Stimulated activated naive CD8-positive, alpha-beta T cell treated with anti-CD3 and anti-CD28 coated beads, Interleukin-15, amount 100 ng/mL, for 72 hours (primary cell): ENCODE measurements at places on chromosomes 16 and 17.

DNA sequence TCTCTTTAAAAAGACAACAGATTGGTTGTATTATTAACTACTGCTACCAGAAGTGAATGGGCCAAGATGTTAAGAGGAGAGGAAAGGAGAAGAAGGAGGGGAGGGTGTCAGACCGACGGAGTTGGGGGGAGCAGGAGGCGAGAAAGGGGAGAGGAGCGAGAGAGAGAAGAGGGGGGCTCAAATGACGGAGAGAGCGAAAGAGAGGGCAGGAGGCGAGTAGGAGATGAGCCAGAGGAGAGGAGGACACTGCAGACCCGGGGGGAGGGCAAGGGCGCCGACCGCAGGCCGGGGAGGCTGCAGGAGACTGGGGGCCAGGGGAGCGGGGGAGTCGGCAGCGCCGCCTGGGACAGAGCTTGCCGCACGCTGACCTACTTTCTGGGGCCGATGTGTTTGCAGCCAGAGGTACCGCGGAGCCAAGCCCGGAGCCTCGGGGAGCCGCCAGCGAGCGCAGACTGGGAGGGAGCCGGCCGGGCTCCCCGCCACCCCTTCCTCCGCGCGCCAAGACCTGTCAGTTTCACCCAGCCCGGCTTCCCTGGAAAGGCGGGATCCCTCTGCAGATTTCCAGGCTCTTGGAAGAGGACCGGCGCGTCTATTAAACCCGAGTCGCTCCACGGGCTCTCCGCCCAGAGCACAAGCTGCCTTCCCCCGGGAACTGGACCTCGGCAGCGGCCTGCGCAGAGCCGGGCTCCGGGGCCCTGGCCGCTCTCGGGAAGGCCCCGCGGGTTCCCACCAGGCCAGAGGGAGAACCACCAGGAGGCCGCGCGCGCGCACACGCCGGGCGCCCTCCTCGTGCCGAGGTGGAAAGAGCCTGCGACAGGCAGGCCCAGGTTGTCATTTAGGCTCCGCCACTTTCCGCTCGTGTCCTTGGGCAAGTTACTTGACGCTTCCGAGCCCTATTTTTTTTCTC lies 74.6 kb downstream of the CMC2 start:
- peak; percentile 11 for DNase-seq

DNA sequence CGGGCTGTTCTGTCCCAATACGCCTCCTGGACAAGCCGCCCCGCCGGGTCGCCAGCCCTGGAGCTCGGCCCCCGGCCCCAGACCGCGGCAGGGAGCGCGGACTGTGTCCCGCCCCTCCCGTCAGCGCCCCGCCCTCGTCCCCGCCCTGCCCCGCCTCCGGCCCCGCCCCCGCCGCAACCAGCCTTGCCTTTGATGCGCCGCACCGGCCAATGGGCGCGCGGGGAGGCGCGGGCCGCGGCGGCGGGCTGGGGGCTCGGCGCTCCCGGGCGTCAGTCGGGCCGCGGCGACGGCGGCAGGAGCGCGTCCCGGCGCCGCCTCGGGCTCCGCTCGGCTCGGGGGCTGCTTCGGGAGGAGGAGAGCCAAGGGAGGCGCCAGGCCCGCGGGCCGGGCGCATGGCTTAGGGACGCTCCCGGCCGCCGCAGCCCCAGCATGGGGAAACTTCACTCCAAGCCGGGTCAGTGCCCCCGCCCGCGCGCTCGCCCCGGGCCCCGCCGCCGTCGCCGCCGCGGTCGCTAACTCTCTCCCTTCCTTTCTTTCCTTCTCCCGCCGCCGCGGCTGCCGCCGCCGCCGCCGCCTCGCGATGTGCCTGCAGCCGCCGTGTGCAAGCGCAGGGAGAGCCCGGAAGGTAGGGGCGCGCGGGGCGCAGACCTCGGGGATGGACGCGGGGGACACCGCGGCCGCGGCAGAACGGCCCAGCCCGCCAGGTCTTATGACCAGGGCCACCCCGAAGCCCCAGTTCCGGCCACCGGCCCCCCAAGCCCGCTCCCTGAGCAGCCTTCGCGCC lies at the start of gene NKD1:
Gene NKD1 (plus strand): TSS at position 272 of the 784 bp plus-strand sequence. CDS start 158 bp downstream, at position 430.
- peak; percentile 62 for DNase-seq

DNA sequence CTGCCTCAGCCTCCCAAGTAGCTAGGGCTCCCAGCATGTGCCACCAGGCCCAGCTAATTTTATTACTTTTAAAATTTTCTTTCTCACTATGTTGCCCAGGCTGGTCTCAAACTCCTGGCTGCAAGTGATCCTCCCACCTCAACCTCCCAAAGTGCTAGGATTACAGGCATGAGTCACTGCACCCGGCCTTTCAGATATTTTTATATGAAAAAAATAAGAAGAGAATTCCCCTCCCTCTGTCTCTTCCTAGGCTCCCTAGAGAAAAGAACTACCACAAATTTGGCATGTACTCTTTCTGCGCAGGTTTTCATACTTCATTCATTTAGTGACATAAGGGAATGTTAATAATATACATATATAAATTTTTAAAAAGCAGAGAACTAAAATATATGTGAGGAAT lies 21.7 kb upstream of the SMURF2 start:
- no peak for DNase-seq

DNA sequence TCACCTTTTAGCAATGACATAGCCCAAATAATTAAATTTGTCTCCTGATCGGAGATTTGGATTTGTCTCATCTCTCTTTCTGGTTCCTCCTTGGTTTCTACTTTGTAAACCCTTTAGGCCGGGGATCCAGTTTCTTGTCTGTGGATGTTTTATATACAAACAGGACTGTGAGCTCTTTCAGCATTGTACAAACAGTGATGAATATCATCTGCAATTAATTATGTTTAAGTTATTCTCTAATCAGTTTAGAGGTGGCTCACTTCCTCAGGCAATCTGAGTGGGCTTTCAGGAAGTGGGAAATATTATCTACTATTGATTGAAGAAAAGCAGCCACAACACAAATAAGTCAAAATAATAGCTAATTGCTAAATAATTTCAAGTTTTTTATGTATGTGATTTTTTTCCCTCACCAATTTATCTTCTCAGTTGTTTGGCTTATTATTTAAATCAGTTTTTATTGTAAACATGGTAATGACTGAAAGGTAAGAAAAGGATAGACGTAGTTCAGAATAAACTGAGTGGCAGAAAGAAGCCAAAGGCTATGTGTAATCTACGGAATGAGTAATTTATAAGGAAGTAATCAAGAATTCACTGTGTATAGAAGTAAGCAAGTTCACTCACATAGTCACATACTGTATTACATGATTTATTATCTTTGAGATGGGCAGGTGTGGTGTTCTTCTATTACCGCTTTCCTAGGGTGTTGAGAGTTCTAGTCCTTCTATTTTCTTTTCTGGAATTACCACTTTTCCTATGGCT lies 3.4 kb upstream of the ABCC11 start:
- no peak for DNase-seq

GRCh38 chr16:57475711-57476339 lies 10.5 kb downstream of the DOK4 start:
- peak; percentile 91 for DNase-seq

- DNase-seq: no peak
Observed at GRCh38 chr17:36142235-36142634, 34.2 kb downstream of the TBC1D3B start.

- no peak for DNase-seq
Observed at GRCh38 chr17:4807605-4808377, 839 bp downstream of the PLD2 start.

DNA sequence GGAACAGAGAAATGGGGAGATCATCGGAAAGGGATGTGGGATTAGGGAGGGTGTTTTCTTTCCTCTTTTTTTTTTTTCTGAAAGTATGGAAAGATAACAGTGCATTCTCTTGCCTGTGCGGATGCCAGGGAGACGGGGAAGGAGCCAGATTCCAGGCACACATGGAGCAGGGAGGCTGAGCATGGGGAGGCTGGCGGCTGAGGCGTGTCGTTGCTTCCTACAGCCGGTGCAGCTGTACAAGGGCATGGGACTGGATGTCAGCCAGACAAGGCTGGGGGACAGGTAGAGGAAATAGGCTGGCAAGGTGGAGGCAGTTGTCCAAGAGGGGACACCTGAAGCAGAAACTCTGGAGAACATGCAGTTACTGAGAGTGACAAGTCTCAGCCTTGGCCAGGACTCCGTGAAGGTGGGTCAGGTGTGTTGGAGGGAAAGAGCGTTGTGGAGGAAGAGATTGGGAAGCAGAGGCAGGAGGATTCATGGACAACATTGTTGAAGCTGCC lies 16.6 kb upstream of the ADORA2B start:
- no peak for DNase-seq

DNA sequence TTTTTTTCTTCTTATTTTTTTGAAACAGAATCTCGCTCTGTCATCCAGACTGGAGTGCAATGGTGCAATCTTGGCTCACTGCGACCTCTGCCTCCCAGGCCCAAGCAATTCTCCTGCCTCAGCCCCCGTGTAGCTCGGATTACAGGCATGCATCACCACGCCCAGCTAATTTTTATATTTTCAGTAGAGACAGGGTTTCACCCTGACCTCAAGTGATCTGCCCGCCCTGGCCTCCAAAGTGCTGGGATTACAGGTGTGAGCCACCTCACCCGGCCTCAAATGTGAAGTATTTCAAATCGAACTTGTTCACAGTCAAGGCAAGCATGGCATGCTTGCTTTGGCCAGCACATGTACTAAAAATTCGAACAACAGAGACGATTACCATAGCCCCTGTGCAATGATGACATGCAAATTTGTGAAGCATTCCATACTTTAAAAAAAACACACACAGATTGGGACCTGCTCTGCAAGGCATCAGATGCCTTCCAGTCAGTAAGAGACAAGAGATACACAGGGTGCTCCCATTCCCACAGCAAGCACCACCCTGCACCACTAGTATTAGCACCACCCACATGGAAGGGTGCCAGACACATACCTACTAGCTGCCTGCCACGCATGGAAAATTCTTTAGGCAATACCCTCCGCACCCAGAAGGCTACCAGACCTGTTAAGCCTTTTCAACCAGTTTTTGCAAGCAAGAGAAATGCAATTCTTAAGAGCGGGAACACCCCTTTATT lies 47.2 kb downstream of the ANKRD11 start:
- no peak for DNase-seq

DNA sequence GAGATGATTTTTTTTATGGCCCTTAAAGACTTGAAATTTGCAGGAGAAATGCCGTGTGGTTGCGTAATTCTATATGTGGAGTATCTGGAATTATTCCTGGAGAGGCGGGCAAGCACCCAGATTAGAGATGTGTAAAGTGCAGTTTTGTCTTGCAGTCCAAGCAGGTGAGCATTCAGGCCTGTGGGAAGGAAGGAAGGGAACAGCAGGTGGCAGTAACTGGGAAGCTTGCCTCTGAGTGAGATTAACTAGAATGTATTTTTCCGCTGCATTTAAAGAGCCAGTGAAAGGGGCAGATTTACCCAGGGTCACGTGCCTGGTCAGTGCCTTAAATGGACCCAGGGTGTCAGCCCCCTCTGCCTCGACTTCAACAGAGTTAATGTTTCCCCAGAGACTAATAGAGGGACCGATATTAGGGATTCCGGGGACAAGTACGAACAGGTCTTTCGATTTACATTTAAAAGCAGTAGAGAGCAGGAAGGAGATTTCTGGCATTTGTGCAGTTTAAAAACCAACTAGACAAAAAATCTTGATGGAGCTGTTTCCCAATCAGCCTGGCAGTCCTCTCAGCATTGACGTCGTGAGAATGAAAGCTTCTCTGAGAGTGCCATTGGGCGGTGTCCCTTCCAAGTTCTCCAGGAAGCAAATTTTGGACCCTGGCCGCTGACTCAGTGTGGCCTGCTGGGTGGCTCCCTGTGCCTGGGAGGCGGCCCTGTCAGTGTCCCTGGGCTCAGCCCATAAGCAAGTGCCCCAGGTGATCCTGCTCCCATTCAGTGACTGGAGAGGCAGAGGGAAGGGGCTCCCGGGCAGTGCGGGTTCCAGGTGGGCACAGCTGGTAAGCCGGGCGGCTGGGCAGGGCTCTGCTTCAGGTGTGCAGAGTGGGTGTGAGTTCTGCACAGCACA lies 38.2 kb downstream of the KSR1 start:
- no peak for DNase-seq
